ENCODE measurements at places on chromosomes 4 and X.

DNA sequence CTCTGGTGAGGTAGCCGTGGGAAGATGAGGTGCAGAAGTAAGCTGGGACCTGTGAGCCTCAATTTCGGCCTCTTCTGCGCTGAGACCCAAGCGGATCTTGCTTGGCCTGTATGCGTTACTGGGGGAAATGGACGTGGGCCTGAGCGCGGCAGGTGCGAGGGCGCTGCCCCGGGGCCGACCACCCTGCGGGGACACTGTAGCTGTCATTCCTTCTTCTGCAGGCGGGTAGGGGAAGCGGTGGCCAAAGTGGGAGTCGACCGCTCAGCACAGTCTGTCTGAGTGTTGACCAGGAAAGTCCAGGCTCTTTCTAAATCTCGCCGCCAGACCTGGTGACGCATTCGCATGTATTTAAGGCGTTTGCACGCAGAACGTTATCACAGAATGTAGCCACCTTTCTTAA is 3.3 kb upstream of the LRAT start:
- peak; percentile 3 for DNase-seq

DNA sequence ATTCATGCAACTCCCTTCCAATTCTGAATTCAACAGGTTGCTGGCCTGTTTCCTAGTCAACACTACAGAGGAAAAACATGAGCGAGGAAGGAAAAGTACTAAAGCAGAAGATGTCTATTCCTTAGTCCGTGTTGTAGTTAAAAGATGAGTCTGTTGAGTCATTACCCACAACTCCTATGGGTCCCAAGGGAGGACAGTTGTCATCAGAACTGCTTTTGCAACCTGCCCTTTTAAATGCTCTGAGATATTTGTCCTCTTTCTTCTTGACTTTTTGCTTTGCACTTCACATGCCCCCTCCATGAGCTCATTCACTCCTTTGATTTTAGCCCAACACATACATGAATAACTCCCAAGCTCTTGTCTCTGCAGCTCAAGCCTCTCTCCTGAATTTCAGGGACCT is 119.2 kb downstream of the CORIN start:
- no peak for DNase-seq

DNA sequence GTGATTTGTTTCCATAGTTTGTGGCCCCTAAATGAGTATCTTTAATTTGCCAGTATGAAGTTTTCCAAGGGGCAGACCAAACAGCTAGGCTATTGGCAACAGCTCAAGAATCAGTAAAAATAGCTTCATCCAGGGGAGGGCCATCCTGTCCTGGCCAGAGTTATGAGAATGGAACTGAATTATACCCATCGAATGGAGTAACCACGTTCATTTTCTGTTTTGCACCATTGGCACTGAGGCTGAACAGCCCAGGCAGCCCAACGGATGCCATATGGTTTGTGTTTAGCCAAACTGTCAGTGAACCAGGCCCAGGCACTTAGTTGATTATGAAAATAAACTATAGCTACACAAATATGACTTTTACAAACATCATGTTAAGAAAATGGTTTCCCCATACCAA is 17.7 kb upstream of the ASB5 start:
- DNase-seq = no peak

DNA sequence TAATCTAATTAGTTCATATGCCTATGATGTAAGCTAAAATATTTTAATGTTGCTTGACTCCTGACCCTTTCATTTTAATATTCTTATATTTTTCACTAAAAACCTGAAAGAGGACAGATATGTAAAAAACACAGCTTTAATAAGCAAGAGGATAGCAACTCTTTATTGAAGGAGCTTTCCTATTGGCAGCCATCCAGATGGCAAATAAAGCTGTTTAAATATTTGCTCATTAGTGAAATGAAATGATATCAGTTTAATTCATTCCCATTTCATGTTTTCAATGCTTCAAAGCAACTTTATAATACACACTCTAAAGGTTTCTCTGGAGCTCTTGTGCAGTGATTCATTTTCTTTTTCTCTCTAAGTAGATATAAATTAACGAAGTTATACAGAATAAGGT is 473.4 kb downstream of the PCDH7 start:
- DNase-seq = no peak

- no peak for DNase-seq
Measured at GRCh38 chr4:71396382-71396781, 57.6 kb downstream of the SLC4A4 start.

DNA sequence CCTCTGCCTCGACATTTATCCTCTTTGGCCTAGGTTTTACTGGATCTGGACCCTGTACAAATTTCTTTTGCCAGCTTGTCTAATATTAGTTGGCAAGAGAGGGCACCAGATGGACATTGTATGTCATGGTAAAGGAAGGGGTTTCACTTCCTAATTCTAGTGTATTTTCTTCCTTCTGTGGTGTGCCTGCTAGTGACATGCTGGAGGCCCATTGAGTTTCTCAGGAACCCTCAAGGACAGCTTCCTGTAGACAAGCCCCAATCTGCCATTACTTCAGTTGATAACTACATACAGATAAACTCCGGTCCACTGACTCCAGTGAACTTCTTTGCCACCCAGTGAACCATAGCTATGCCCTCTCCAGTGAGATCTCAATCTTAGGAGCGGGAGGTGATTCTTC is 116.9 kb downstream of the STPG2 start:
- DNase-seq = no peak

GRCh38 chrX:9317176-9317575 is 147.7 kb upstream of the TBL1X start:
- no peak for DNase-seq

DNA sequence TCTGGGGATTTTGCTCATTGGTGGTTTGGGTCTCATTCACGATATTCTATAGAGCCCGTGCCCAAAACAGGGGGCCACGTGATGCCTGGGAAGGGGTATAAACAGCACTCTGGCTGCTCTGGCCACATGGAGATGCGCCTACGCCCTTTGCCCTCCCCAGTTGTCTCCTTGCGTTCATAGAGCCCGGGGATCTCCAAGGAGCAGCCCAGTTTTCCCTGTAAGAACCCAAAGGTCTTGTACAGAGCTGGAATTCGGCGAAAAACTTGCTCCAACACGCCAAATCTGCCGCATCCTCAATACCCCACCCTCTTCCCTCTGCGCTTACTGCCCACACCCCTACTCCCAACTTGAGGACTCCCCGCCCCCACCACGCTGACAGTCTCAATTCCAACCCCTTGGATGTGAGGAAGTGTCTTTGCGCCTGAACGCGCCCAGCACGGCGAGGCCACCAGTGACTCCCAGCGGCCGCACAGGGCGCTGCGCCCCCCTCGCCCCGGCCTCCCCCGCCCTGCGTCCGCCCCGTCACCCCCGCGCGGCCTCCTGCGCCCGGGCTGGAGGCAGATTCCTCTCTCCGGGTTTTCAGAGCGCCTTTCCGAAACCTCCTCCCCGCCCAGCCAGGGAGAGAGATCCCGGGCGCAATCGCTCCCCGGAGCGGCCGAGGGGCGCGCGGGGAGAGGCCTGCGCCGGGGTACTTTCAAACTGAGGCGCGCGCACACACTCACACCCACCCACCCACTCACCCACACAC is at the start of gene NHS:
Gene NHS, plus strand, starts transcription at position 582 of the 748 bp plus-strand sequence. CDS start 558 bp downstream, outside the sequence.
- no peak for DNase-seq

- DNase-seq = no peak
Measured at GRCh38 chrX:119784747-119785446, 6.5 kb downstream of the RPL39 start.

- no peak for DNase-seq
Measured at GRCh38 chrX:125505207-125505606, 185.5 kb downstream of the TEX13C start.

DNA sequence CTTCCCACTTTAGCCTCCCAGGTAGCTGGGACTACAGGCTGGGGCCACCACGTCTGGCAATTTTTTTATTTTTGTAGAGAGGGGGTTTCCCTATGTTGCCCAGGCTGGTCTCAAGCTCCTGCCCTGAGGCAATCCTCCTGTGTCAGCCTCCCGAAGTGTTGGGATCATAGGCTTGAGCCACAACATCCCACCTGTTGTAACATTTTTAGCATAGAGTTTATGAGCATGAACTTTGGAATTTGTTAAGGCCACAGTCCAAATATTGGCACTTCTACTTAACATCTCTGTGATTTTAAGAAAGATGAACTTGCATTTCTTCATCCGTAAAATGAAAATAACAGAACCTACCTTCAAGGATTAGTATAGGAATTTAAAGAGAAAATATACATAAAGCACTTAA is 445.6 kb downstream of the IQCM start:
- no peak for DNase-seq

DNA sequence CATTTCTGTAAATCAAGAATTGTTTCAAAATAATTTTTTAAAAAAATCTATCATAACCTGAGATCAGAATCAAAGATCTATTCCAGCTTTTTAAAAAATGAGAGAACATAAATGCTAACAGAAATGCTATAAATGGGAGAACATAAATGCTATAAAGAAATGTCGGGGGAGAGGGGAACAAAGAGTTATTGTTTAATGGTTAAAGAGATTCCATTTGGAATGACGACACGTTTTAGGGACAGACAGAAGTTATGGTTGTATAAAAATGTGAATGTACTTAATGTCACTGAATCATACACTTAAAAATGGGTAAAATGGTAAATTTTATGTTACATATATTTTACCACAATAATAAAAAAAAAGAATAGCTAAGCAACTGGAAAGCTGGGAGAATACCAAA is 127.1 kb downstream of the ATRX start:
- no peak for DNase-seq

DNA sequence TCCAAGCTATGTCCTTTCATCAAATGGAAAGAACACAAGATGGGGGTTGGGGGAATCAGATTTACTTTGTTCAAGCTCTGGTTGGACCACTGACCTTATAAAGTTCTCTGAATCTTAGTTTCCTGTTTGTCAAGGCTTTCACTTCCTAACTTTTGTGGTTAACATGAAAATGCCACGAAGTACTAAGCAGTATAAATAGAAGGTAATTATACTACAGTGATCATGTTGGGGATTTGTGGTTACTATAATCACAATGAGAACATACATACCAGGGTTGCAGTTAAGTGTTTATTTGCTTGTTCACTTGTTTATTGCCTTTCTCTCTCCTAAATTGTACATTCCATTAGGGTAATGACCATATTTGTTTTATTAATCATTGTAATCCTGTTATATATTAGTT is 53.2 kb downstream of the SPRY1 start:
- no peak for DNase-seq

- DNase-seq = no peak
Measured at GRCh38 chr4:48268956-48269860, at the start of gene TEC. TEC (minus strand) TSS chr4:48269838; CDS start chr4:48228614, 41,224 bp downstream.

Data from spinal cord (tissue), 10 donors.